ENCODE measurements at places on chromosomes 3 and 15.

DNA sequence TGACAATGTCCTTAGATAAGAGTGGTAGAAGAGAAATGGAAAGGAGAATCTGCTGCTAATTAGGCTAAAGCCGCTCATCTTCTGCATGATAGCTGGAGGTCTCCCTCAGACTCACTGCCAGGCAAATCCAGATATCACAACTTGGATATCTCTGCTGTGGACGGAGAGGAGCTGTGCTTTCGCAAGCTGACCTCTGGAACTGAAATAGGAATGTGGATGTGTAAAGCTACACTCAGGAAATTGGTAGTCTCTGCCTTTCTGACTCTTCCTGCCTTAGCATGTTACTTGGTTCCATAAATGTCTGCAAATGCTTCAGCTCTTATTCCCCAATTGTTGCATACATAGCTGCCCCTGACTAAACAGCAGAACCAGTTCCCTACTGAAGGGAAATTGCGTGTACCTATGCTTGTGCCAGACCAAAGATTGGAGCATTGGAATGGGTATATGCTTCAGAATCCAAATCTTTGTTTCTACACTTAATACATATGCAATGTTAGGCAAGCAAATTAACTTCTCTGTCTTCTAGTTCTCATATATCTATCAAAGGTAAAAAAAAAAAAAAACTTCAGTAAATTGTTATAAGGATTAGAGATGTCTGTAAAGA, 74.7 kb upstream of the ROBO2 start:
- no peak for DNase-seq

DNA sequence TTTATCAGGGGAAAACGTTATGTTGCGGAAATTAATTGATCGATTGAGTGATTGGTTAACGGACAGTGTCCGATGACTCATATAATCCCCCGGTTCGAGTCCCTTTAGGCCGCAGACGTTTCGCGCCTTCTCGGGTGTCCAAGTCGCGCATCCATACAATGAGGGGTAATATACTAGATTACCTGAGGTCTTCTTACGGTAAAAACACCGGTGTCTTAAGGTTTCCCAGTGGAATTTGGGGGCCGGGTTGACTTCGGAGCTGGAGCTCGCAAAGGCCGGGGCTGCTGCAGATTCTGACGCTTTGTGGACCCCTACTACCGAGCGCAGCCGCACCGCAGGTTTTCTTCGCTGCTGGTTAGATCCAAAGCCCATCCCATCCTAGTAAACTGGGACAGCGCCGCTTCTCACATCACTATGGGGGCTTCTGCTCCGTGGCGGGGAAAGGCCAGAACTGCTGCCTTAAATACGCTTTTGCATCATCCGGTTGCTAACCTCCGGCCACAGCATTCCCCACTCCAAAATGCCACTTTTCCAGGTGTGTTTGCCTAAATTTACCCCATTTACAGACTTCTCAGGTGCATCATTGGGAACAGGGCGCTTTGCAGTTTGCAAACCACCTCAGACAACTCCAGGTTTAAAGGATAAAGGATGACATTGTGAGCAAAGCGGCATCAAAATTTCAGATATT, 858 bp upstream of the SACM1L start:
- peak; percentile 45 for DNase-seq

DNA sequence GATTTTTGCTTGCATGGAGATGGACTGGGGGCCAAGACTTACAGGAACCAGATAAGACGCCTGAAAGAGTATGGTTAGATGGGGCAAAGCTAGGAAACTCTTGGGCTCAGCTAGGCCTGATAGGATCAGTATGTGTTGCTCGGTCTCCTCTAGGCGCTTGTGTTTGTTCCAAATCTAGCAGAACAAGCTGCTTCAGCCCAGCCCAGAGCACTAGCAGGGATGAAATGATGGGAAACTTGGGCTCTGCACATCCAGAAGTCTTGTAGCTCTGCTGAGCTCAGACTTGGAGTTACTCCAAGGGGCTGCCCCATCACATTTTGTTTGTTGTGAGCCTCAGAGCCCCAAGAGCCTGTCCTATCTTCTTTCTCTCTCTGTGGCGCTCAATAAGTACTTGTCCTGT, 34.7 kb downstream of the FOXL2 start:
- DNase-seq: no peak

DNA sequence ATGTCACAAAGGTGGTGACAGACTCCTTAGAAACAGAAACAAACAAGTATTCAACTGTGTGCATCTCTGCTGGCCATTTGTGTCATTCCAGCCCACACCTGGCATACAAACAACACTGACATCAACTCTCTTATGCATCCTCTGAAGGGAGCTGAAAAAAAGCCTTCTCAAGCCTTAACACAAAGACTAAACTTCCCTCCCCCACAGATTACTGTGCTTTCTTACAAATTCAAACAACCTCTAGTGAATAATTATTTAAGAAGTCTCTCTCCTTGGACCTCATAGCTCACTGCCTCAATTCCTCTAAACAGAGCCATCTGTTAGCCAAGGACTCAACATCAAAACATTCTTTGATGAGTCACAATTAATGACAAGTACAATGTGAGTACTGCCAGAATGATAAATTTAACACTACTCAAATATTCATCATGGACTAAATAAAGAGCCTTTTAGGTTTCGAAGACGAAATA, 132.1 kb downstream of the WDR76 start:
- no peak for DNase-seq

GRCh38 chr3:172201136-172201869, 161.9 kb downstream of the FNDC3B start:
- DNase-seq: no peak

GRCh38 chr3:136149667-136150066, 46.5 kb downstream of the MSL2 start:
- no peak for DNase-seq

- no peak for DNase-seq
These were observed 31.2 kb downstream of the PRR23E start for GRCh38 chr3:127224118-127224517.

- DNase-seq: no peak
These were observed 25.2 kb downstream of the PAQR5 start for GRCh38 chr15:69323893-69324430.

DNA sequence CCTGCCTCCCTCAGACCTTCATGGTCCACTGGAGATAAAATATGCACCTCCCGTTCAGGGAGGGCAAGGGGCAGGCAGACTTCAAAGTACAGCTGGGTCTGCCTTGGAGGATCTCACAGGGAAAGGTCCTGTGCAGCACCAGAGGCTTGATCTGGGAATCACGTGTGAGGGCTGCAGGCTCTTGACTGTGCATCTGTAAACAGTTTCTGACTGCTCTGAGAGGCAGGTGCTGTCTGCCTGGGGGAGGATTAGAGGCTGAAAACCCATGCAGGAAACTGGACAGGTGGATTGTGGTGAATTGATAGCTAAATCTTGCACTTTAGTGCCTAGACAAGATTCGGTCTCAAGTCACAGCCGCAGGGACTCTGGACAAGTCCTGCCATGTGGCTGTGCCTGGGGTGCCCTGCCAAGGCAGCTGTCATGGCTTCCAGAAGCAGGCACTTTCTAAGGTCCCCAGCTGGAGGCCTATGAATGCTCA, 239.3 kb downstream of the EPHB1 start:
- DNase-seq: no peak

GRCh38 chr3:100046986-100047385, 67.3 kb downstream of the FILIP1L start:
- DNase-seq: no peak

GRCh38 chr15:90889313-90889730, 5.0 kb downstream of the FES start:
- DNase-seq: no peak

- no peak for DNase-seq
These were observed 2.3 kb upstream of the TUSC2 start for GRCh38 chr3:50330330-50330729.

- DNase-seq: no peak
These were observed 27.9 kb downstream of the SEMA7A start for GRCh38 chr15:74405823-74406222.

- no peak for DNase-seq
These were observed 32.9 kb downstream of the MEGF11 start for GRCh38 chr15:66220601-66221000.

DNA sequence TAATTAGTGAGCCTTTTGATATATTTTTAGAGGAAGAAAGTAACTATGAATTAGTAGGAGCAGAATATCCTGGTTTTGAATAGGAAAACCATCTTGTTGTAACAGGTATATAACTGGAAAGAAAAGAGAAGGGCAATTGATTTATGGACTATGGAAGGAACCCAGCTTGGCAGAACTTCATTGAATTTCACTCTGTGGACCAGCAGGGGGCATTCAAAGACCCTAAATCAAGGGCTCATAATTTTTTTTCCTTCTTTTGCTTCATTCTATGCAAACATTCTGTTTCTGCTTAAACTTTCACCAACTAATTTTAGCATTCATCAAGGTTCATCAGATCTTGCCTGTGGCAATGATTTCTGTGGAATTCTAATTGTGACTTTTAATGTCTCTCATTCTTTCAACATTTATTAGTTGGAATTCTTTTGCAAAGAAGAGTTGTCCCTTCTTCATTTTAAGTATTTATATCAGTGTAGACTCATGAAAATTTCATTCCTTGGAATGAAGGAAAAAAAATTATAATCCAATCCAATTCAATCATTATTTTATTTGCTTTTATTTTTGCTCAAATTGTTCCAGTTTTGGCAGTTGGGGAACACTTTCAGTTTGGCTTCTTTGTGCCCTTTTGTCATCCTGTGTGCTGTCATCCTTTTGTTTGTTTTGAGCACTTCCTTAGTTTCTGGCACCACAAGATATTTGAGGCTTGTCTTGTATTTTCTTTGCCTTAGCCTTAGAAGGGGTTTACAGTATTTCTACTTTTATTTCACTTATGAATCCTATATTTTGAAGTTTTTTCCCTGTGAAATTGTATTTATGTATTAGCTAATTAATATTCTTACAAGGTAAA, 30.4 kb downstream of the NXPE3 start:
- DNase-seq: peak; percentile 45

DNA sequence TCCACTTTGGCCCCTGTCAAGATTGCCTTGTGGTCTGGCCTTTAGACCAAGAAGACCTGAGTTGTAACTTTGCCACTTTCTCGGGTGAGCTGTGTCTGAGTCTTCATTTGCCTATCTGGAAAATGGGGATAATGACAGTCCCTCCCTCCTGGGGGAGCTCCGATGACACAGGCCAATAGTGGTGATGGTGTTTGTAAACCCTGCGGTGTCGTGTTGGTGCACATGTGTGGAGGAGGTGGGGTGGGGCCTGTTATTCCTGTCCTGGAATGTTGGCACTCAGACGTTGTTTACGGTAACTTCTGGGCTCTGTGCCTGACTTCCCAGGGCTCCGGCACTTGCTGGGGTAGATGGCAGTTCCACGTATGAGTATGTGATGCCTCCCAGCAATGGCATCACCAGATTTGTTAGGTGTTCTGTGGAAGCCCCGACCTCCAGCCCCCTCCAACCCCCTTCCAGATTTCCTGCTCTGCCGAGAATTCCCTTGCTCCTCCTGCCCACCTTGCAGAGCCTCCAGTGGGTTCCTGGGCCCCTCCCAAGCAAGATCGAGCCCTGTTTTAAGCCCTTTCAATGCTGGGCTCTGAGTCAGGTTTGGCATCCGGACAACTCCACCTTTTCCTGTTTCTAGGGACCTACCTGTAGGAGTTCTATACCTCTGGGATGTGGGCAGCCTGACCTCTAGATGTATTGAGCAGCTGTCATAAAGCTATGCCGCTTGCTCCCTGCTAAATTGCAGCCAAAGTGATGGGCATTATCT, 31.4 kb downstream of the HRH1 start:
- no peak for DNase-seq

DNA sequence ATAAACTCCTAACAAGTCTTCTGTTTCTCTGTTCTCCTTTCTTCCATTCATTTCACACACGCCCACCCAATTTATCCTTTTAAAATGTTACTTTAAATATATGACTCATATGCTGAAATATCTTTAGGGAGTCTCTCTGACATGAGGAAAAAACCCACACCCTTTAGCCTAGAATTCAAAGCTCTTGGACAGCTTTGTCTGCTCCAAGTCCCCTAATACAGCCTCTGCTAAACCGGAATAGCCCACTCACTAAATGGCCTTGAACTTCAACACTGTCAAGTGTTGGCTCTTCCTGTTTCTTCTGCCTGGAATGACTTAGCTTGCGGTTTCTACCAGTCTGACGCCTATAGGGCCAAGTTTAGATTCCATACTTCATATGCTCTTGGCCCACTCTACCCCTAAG, 3.3 kb upstream of the CD96 start:
- DNase-seq: no peak

GRCh38 chr3:62604751-62605351, 231.5 kb upstream of the FEZF2 start:
- no peak for DNase-seq

- DNase-seq: no peak
These were observed 105.9 kb downstream of the IL1RAP start for GRCh38 chr3:190619761-190620160.

DNA sequence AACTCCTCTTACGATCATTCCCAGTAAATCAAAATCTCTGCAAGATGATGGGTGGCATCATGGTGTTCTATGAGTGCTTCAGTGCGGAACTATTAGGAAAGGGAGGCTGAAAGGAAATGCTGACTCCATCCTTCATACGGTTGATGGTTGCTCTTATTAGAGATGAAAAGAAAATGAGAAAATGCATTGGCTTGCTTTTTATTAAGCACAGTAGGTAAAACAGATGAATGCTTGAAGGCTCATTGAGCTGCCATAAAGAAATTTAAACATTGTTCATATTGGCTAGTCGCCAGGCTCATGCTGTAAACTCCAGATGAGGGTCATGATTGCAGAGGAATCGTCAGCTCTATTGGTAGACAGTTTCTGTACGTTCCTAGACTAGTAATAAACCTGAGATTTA, 115.8 kb downstream of the EPHA3 start:
- no peak for DNase-seq

DNA sequence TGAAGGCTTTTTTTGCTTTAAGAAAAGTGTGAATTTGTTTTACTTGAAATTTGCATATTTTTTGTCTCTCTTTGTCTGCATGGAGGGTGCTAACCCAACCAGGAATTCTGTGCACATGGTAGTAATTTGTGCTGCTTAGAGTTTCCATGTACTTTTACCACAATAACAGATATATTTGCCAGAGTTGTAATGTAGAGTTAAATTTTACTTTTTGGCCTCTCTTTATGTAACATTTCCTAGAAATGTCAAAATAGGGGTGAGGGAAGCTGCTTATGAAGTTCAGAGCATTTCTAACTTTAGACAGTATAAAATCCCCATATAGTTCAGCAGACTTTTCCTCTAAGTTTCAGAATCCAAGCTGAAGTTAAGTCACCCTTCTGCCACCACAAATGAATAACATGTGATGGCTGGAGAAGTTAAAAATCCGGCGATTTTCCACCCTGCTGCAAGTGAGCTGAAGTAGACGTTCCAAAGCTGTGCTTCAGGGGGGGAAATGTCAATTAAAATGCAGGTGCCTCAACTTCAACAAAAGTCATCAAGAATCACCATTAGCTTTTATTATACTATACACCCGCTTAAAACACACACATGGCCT, 385.7 kb upstream of the NR2F2 start:
- no peak for DNase-seq

DNA sequence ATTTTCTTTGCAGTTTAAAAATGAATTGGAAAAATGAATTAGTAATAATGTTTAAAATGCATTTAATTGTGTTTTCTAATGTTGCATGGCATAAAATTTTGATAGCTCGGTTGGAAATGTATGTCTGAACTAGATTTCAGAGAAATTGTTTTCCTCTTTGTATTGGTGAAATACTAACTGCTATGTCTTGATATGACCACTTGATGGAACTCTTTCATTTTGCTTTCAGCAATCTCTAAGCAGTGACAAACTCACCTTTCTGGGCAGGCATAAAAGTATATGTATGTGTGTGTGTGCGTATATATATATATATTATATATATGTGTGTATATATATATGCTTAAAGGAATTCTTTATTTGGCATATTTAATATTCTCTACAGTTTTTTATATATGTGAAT, 239.3 kb upstream of the ZNF717 start:
- no peak for DNase-seq
